ENCODE measurements at places on chromosomes 3 and 15.

DNA sequence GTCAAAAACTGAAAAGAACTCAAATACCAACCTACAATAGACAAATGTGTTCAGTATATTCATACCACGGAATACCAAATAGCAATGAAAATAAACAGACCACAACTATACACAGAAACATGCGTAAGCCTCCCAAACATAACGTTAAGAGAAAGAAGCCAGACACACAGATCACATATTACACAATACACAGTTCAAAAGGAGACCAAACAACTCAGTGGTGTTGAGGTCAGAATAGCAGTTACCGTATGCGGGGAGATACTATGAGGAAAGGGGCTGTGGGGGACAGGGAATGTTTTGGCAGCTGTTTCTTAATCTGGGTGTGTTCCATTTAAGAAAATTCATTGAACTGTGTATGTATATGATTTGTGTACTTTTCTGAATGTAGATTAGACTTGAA, 6.6 kb downstream of the OSBPL10 start:
- no peak for DNase-seq

GRCh38 chr3:116340680-116341216, 104.5 kb downstream of the LSAMP start:
- peak; percentile 24 for DNase-seq

- DNase-seq, result no peak
Measured at GRCh38 chr3:195020921-195021320, 250.0 kb downstream of the XXYLT1 start.

DNA sequence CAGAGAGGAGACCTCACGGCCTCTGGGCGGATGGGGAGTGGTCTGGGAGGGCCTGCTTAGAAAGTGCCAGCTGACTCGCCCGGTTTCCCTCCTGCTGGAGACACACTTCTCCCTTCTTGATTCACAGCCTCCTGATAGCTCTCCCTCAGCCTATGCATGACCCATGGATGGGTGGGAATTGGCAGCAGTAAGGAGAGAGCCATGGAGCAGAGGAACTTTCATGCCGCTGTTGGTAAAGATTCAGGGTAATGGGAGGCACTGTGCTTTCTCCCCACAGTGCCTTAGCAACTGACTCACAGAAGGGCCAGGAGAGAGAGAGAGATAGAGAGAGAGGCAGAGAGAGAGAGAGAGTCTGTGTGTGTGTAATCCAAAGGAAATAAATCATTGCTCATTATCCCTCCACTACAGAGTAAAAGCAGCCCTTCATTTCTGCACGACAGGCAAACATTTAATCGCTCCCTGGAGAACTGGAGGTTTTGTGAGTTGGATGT, 82.8 kb downstream of the SEMA5B start:
- peak; percentile 77 for DNase-seq

- no peak for DNase-seq
Measured at GRCh38 chr3:13613343-13614190, 64.6 kb downstream of the FBLN2 start.

- DNase-seq, result no peak
Measured at GRCh38 chr3:122343654-122344053, 18.6 kb downstream of the CSTA start.

DNA sequence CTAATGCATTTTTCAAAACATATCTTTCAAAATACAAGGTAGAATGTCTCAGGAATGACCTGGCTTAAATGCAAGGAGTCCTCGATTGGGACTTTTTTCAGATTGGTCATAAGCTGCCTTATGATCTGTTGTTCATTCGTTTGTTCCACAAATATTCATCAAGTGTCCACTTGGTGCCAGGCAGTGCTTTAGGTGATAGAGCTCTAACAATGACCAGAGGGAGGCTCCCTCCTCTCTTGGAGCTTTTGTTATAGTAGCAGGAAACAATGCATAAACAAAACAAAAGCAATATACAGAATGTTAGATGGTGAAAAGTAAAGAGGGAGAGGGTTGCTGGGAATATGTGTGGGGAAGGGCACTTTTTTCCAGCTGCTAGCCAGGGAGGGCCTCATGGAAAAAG, 156.1 kb downstream of the MCTP2 start:
- DNase-seq, result no peak

DNA sequence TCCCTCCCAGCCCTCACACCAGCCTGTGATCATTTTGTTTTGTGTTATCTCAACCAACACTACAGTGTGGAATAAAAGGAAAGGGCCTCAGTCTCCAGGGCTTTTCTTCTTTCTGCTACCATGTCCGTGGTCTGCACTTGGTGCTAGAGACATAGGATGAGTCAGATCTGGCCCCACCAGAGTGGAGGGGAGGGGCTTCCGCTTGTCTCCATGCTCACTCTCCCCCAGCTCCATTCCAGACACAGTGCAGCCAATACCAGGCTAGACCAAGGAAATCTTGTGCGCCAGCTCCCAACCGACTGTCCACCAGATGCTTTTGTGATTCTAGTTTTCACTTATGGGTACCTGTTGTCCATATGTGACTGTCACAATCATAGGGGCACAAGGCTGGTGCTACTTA, 51.9 kb upstream of the TMEM115 start:
- no peak for DNase-seq

GRCh38 chr3:188294823-188295487, 141.0 kb downstream of the LPP start:
- DNase-seq, result peak; percentile 91

GRCh38 chr3:129105862-129106261, 15.7 kb downstream of the RAB43 start:
- no peak for DNase-seq

DNA sequence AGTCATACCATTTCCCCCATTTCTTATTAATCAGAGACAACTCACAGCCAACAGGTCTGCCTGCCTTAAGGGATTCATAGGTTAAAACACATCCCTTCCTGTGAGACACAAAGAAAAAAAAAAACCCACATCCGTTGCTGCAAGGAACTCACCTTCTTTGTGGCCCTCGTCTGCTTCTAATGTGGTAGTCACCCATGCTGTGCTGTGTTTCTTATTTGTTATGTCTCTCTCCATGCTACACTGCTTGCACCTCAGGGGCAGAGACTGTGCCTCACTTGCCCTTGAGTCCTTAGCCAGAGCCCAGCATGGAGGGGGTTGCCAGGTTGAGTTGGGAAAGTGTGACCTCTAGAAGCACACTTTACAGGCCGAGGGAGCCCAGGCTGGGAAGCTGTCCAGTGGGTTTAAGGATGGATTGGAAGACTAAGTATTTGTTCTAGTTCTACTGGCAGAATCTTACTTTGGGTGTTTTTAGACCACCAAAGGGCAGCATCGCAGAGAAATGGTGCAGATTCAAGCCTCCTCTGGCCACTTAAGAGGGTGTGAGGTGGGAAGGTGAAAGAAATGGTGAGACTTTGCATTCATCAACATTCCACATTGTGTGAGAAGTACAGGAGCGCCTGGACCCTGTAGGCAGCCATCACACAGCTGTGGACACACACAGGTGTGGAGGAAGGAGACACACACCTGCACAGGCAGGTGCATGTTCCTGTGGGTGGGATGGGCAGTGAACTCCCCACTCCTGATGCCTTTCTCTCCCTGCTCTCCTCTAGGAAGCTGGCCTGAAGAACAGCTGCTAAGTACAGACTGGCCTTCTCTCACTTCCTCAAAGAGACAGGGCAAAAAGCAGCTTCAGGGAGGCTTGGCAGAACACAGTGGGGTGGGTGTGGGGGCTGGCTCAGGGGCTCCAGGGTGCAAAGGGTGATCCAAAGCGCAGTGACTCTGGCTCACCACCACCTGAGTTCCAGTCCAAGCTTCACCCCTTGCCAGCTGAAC, 48.8 kb downstream of the GLB1 start:
- DNase-seq, result no peak

DNA sequence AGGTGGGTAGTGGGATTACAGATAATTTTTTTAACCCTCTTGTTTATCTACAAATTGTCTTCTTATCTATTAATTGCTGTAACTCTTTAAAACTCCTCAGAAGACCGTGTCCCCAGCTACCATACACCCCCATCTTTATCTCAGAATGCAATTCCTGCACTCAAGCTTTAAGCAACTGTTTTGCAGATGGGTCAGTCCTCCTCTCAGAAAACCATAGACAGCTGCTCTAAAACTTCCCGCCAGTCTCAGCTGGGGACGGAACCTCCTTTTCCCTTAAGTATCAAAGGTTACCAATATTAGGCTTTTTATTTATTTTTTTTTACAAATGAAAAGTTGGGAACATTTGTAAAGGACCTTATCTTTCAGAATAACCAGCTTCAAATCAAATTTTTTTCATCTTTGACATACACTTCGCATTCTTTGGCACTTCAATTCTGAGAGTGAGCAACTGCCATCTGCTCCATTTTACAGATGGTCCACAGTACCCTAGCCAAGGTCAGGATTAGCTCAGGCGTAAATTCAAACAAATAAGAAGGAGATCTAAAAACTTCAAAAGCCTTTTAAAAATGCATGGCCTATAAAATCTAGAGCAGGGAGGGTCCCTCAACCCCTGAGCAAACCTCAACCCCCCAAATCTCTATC, 1.3 kb downstream of the GATM start:
- DNase-seq, result no peak

- no peak for DNase-seq
Measured at GRCh38 chr3:100852840-100853239, 140.4 kb downstream of the ABI3BP start.

GRCh38 chr15:41969851-41970431, 2.4 kb downstream of the EHD4 start:
- no peak for DNase-seq

- DNase-seq, result no peak
Measured at GRCh38 chr3:39809181-39809994, at the start of gene MYRIP. Gene MYRIP, plus strand, starts transcription at chr3:39809609. Its CDS starts 91,208 bp downstream, at chr3:39900817.

DNA sequence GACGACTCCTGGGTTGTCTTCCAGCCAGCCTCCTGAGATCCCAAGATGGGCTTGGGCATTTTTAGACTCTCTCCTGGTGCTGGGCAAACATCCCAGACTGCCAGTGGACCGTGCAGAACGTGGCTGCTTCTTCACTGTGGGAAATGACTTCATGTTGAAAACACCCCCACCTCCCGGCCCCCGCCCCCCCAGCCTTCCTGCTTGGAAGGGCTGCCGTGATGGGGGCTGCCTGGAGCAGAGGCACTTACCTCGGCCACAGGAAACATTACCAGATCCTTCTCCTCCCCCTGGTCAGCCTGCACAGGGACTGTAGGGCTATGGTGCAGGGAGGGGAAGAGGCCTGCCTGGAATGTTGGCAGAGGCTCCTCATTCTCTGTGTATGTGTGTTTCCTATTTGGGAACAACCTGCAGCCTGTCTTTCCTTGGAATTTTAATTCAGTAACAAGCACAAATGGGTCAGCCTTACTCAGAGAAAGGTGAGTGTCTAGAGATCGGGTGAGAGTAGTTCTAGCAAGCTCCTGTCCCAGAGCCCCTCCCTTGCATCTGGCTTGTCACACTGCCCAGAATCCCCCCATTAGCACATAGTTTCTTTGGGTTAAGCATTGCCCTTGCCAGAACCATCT, 90.8 kb downstream of the ANP32A start:
- peak; percentile 12 for DNase-seq

DNA sequence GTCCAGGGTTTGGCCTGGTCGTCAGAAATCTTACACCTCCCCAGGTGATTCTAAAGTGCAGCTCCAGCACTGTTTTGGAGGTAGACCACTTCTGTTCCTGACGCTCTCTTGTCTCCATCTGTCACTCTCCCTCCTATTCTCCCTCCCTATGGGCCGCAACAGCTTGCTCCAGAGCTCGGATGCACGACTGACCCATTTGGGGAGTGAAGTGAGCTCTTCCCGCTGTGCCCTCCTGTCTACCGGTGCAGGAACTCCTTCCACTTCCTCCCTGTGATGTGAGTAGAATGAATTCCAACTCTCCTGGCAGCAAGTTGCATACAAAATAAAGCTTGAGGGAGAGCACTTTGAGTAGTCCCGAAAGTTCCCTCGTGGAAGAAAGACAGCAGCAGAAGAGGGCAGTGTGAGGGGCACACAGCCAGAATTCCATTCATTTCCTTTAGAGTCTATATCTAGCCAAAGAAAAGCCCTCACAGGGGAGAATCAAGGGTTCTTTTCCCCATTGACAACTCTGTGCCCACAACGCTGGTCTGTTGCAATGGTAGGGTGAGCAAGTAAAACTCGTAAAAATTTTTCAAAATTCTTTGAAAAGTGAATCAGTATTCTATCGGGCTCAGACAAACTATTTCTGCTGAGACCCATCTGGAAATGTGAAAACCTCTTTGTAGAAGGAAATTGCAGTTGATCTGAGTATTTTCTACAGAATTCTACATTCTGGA, 39.9 kb upstream of the BDH1 start:
- DNase-seq, result no peak

- no peak for DNase-seq
Measured at GRCh38 chr15:70528270-70528706, 235.1 kb downstream of the UACA start.

- no peak for DNase-seq
Measured at GRCh38 chr15:83014205-83014653, 2.8 kb upstream of the C15orf40 start.

GRCh38 chr15:43969802-43970375, 143.1 kb downstream of the WDR76 start:
- no peak for DNase-seq

DNA sequence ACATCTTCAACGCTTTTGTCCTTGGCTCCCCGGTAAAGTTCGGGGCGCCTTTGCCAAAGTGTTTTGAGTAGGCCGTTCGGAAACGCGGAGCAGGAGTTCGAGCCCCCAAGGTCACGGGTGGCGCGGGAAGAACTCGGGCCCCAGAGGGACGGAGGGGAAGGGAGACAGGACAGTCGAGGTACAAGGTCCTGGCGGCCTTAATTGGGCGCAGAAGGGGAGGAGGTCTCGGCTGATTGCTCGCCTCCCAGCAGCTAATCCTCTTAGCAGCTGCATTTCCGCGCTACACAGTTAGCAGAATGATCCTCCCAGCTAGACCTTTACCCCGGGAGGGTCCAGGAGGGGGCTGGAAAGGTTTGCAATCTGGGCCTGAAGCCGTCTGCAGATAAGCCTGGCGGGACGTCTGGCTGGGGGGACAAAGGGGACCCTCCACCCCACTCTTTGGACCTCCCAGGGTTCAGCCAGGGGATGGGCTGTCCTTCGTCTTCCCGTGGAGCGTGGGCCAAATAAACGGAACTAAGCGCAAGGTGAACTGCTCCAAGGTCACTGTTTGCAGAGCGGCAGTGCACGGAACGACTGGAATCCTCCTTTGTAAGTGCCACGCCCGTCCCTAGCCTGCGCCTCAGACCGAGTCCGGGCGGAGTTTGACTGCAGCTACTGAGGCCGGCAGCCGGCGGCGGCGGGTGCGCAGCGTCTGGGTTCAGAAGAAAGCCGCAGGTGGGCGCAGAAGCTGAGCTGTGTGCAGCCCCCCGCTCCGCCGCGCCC, 7.2 kb downstream of the EOMES start:
- DNase-seq, result no peak

DNA sequence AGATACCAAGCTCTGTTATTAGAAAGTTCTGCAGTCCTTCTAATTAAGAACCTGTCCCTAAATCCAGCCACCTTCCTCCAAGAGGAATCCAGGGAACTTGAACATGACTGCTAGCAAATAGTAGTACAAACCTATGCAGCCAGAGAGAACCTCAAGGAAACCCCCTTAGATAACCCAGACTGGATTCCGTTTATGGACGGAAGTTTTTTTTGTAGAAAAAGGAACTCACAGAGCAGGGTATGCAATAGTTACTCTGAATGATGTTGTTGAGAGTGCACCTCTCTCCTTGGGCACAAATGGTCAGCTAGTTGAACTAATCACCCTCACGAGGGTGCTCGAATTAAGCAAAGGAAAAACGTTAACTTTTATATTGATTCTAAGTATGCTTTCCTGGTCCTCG, 40.8 kb downstream of the TM4SF18 start:
- no peak for DNase-seq

All from fibroblast of skin of left quadriceps (primary cell).